Muscle of back (tissue), 13 donors: ENCODE measurements at places on chromosomes 3 and 15.

DNA sequence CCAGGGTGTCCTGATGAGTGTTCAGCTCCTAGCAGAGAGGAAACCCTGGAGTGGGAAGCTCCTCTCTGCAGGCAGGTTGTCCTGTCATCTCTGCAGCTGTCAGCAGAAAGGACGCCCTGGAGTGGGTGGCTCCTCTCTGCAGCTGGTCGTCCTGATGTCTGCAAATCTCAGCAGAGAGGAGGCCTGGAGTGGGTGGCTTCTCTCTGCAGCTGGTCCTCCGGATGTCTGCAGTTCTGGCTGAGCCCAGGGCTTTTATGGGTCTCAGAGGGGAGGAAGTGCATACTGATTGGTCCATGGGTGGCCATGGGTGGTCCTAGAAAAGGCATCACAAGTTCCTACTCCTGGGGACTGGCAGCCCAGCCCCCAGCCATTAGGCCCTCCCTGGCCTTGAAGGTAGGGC, 102.6 kb upstream of the BNIP2 start:
- DNase-seq, result no peak

DNA sequence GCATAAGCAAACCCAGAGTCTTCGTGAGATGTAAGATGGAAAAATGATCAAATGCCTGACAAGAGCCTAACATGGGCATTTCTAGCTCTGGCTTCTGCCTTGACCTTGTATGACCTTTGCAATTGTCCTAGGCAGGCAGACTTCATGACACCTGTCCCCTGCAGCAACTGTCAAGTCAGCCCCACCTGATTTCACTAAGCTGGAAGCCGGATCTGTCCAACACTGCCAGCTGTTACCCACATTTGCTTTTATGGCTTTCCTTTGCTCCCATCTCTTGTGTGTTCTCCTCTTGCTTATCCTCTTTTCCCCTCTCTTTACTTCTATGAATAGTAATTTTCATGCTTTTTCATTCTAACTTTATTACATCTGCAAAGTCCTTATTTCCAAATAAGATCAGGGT, 48.5 kb upstream of the TNIK start:
- peak; percentile 34 for DNase-seq

GRCh38 chr3:191566469-191566868, 105.5 kb downstream of the PYDC2 start:
- no peak for DNase-seq

GRCh38 chr15:92020207-92020606, 166.7 kb downstream of the SLCO3A1 start:
- no peak for DNase-seq

GRCh38 chr15:96524676-96525417, 194.3 kb downstream of the NR2F2 start:
- no peak for DNase-seq

DNA sequence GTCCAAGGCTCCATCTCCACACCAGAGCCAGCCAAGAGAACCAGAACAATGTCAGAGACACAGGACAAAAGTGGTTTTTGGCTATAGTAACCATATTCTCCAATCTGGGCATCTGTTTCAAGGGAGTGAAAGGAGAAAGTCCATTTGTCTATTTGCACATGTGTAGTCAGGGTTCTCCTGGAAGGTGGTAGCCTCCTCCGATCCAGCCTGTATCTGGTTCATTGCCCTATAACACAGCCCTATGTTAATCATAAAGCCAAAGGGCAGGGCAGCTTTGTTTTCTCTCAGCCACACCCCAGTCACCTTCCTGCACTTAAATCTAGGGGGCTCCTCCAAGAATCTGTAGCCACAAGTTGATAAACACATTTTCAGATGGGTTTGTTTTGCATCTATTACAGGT, 128.1 kb upstream of the ADPGK start:
- DNase-seq, result no peak

DNA sequence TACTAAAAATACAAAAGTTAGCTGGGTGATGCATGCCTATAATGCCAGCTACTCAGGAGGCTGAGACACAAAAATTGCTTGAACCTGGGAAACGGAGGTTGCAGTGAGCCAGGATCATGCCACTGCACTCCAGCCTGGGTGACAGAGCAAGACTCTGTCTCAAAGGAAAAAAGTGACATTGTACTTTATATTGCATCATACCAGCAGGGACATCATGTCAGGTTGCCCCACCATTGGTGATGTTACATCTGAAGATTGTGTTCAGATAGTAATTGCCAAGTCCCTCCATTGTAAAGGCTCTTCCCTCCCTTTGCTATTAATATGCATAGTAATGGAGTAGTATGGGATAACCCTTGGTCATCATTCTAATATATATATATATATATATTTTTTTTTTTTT, 44.8 kb downstream of the FOXL2 start:
- no peak for DNase-seq

DNA sequence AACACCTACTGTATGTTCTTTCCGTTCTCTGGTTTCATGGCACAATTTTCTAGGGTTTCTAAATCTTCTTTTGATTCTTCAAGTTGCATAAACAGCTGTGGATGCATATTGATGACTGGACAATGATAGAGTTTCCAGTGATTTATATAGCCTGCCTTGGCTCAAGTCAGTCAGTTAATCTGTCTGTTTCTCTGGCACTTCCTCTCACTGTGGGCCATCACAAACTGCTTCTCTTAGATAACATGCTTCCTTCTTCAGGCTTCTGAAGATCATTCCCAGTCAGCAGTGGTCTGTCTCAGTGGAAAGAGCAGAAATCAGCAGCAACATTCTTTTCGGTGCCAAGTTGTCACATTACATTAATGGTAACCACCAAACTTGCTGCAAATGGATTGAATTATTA, 207.2 kb downstream of the RYR3 start:
- DNase-seq, result no peak

- DNase-seq, result no peak
Measured at GRCh38 chr3:171390051-171390941, 69.9 kb downstream of the TNIK start.

- no peak for DNase-seq
Measured at GRCh38 chr15:99021027-99021627, 13.5 kb upstream of the PGPEP1L start.

DNA sequence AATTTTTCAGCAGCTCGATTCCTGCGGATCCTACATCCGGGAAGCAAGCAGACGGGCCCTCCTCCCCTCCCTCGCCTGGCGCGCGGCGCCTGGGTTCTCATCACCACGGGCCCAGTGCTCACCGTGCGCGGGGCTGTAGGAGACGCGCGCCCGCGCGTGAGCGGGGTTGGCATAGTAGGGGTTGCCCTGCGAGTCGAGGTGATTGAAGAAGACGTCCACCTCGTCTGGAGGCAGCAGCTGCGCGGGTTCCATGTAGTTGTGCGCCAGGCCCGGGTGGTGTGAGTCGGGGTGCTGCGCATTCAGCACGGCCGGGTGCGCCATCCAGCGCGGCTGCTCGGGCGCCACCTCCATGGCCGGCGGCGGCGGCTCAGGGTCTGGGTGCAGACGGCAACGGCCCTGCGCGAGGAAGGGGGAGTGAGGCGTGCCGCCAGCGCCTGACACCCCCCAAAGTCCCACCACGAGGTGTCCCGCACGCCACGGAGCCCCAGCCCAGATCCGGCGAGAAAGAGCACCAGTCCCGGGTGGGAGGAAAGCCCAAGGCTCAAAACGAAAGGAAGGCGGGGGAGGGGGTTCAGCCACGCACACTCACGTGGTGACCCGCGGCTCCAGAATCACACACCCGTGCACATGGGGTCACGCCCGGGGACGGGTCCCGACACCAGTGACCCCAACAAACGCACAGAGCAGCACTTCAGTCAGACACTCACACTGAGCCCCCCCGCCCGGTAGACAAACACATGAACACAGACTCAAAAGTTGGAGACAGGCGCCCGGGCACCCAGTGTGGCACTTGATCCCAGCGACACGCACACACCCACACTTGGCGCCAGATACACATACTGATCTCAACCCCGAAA, 6.1 kb downstream of the GATA2 start:
- peak; percentile 73 for DNase-seq

- DNase-seq, result no peak
Measured at GRCh38 chr3:139235192-139235591, 108.6 kb upstream of the MRPS22 start.

DNA sequence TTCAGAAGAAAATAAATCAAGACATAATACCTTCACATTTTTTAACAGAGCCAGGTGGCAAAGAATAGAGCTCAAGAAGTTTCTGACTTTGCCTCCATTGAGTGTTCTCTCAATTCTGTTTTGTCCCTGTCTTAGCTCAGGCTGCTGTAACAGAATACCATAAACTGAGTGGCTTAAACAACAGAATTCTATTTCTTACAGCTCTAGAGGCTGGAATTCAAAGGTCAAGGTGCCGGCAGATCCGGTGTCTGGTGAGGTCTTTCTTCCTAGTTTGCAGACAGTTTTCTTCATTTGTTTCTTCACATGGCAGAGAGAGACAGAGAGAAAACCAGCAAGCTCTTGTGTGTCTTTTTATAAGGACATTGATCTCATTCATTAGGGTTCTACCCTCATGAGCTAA, 25.6 kb downstream of the IQCH start:
- no peak for DNase-seq

GRCh38 chr3:49017971-49018706, at the start of gene DALRD3:
Gene DALRD3 (minus strand): TSS chr3:49018580. CDS start chr3:49018564, 16 bp downstream.
- DNase-seq, result peak; percentile 93

- DNase-seq, result no peak
Measured at GRCh38 chr3:148588291-148588690, 109.4 kb upstream of the AGTR1 start.

DNA sequence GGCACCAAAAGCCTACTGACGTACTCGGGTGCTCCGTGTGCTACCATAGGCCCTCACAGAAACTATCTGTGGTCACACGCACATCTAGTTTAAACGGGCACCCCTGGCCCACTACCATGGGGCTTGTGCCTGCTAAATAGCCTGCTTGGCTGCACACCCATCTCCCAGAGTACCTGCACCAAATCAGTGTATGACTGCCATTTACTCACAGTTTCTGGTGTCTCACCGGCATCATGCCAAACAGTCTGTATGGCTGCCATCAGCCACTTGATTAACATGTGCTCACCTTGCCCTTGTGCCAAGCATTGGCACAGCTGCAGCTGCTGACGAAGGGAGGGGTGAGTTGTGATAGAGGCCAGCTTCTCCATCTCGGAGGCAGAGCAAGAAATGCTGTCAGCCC, 232.7 kb downstream of the IGSF11 start:
- DNase-seq, result no peak

GRCh38 chr15:57015360-57015759, 96.9 kb downstream of the TCF12 start:
- DNase-seq, result no peak

- no peak for DNase-seq
Measured at GRCh38 chr3:196938124-196938523, 4.2 kb downstream of the NCBP2 start.

DNA sequence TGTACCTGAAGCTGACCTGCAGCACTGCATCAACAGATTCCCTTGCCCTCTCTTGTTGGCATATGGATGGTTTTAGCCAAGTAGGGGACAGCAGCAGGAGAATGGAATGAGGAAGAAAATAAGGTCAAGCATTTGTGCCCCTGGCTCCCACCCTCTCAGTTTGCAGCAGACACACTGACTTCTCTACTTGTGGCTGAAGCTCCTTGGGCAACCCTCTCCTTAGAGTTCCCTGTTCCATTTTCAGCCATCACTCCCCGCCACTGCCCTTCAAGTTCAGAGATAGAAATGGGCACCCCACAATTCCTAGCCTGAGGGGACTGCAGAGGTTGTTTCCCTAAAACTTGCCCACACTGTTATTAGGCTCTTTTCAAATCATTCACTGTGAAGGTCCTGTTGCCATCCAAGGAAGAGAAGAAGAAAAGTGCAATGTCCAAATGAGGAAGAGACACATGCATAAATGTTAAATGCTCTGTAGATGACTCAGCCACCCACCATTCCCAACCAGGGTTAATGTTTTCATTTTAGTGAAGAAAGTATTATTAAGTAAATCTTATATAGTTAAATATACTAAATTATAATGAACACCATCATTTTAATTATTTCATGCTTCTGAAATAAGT, 295.9 kb upstream of the UBE2E2 start:
- DNase-seq, result no peak

- DNase-seq, result no peak
Measured at GRCh38 chr3:184539801-184540435, 21.7 kb upstream of the EPHB3 start.

DNA sequence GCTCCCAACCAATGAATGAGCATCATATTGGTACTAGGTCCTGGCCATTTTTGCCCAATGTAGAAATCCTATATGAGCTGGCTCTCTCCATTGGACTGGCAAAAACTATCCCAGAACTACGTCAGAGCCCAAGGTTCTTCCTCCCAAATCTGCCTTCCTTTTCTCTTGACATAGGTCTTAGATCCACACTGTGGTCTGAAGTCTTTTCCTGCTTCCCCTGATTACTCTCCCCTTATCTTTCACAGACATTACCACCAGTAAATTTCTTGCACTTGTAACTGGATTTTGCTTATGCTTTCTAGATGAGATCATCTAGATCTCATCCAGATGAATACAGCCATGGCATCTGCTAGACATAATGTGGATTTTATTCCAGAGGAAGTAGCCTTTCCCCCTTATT, 141.2 kb upstream of the GADL1 start:
- no peak for DNase-seq

DNA sequence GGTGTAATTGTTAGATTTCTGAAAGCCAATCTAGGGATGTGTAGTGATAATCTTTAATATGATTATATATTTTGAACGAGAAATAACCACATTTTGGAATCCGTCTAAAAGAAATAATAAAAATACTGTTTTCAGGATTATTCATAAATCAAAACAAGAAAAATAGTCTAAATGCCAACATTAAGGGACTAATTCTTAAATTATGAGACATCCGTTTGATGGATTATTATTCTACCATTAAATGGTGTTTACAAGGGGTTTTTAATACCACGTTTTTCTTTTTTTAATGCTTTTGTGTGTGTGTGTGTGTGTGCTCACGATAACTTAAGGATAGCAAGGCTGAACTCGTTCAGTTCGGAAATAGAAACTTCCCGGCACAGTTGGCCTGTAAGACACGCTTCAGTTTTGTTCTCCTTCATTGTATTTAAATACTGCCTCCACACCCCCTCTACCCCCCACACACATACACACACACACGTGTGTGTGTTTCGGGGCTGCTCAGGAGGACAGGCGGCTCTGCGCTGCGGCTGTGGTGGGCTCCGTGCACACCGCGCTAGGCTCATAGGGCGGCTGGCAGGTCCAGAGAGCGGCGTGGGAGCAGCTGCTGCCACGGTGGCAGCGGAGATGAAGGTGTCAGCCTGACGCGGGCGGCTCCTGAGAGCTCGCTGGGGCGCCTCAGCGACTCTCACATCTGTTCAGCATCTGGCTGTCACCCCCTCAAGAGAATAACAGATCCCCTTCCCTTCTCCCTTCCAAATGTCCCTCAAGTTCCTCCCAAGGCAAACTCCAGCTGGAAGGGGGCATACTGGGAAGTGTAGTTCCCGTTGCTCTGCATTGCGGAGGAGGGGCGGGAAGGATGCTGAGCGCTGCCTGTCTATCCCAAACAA, 23.0 kb upstream of the ANP32A start:
- DNase-seq, result peak; percentile 48
